Omental fat pad (tissue), 4 donors: ENCODE measurements at places on chromosomes 16 and 17. TPM values are rescaled to one million over a fixed set of nuclear protein-coding genes. Genes with fewer than 3 reads are reported as not detected.

DNA sequence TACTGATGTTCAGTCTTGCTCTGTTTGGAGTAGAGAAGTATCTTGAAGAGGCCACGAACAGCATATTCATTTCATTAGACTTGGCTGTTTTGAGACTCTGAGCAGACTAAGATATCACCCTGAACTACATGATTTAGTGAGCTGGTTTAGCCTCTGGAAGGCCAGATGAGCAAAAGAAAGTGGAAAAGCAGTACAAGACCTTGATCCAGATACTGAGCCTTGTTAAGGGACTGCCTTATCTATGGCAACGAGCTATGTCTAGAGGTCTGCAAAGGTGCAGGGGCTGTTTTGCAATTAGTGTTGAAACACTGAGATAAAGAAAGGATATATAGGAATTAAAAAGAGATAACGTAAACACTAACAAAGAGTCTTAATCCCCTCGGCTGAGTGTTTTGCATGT, 231.4 kb downstream of the IRX3 start:
- DNase-seq = no peak

- no peak for DNase-seq
Measured at GRCh38 chr17:78041386-78042179, 83.1 kb downstream of the TNRC6C start.

- DNase-seq = no peak
Measured at GRCh38 chr17:70934835-70935234, 765.5 kb downstream of the KCNJ2 start.

DNA sequence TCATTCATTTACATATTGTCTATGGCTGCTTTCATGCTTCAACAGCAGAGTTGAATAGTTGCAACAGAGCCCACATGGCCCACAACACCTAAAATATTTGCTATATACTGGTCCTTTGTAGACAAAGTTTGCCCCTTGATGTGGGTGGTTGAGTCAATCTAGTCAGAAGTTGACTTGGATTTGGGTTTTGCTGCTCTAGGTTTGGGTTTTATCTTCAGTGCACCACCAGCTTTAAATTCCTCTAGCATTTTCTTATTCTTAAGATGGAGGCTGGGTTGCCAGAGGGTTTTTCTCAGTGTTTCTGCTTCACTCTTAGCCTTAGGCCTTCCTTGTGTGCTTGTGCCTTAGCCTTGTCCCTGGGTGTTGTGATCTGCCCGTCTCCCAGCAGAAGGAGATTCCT, 51.0 kb downstream of the CCDC182 start:
- DNase-seq = no peak

GRCh38 chr17:47946929-47947397, 5.6 kb downstream of the PNPO start:
- DNase-seq = peak; percentile 83

- DNase-seq = no peak
Measured at GRCh38 chr17:63311416-63311937, 134.6 kb downstream of the CYB561 start.

DNA sequence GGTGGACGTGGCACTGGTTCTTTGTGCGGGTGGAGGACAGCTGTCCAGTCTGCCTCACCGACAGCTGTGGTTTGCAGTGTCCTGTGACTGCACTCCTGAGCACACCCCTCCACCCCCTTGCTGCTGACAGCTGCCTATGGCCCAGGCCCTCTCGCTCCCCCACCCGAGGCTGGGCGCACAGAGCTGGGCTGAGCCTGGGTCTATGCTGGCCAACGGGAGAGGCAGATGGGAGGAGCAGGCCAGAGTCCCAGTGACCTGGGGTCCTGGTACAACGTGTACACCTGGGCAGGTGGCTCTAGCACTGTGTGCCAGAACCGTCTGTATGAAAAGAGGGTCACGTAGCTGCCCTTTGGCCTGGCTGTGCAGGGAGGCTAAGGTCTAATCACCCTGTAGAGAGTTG, 30.5 kb downstream of the BAIAP2 start:
- DNase-seq = no peak

The CLEC19A gene
- total RNA-seq = not detected
